GM12892 (cell line): ENCODE measurements at places on chromosomes 3 and 15.

DNA sequence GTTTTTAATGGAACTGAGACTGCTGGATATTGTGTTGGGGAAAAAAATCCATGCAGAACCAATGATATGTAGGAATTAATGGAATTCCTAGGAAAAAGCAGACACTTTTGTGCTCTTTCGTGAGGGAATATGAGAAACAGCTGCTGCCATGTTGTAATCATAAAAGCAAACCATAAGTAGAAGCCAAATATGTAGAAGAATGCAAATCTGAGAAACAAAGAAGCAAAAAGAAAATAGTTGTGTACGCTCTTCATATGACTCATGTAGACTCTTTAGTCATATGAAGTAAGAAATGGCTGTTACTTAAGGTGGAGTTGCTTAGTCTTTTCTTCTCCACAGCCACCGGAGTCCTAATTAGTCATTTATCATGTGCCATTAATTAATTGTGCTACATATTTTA, 298.6 kb upstream of the ZNF717 start:
- no peak for DNase-seq

DNA sequence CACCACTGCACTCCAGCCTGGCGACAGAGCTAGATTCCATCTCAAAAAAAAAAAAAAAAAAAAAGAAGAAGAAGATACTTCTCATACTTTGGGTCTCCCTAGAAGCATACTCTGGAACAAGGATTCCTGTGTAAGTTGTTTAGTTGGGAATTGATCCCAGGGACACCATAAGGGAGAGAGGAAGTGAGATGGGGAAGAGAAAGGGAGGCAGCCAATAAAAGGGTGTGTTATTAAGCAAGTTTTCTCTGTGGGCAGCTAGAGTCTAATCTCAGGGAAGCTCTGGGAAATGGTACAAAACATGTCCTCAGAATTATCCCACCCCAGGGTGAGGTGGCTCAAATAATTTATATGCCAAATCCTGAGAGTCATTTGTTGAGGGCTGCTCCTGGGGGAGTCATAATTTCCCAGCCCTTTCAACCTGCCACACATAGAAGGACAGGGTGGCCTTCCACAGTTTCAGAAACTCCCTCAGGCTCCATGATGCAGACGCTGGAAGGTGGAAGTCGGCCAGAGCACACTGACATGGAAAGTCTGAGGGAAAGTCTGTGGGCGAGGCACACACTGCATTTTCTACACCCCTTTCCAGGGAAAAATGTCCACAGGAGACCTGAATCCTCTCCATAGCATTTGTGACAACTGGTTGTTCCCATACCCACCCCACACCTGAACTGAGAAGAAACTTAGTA, 86.4 kb upstream of the SLC4A7 start:
- DNase-seq, result no peak

DNA sequence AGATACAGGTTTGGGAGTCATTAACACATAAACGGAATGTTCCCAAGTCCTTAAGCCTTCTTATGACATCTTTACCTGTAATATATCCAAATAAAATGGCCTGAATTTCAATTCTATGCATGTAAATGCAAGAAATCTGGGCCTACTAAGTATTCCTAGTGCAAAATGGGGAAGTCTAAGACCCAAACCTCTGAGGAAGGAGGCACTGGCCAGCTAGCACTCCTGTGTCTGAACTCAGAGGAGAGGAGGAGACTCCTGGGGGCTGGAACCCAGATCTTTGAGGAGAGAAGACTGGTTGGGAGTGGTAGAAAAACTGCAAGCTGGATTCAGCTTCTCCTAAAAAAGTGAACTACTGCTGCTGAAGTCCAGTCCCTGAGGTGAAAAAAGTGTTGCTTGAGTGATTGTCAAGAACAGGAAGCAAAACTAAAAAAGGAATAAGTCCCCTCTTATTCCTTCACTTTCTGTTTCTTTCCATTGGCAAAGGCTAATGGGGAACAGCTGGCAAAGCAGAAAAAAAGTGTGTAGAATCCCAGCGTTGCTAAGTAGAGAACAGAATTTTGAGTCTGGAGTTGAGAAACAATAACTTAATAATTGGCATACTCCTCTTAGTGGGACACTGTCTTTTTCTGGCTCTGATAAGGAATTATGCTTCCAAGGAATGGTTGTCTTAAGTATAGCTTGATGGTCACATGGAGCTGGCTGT, 54.8 kb upstream of the ATP2C1 start:
- no peak for DNase-seq

DNA sequence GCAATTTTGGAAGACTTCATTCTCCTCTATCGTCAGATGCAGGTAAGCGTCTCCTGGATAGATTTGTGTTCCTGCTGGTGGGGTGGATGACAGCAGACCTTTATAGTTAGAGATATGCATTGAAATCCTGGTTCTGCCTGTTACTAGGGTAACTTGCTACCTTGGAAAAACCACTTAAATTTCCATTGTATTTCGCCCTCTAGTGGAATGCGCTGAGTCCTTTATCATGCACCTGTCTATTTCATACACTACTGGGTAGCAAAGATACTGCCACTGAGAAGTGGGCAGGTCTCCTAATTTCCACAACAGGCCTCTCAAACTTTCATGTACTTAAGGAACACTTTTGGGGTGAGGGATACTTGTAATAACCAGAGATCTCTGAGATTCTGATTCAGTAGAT, 209.5 kb upstream of the SUCLG2 start:
- DNase-seq, result no peak

- no peak for DNase-seq
These were observed 100.3 kb downstream of the MECOM start for GRCh38 chr3:169562988-169563774.

DNA sequence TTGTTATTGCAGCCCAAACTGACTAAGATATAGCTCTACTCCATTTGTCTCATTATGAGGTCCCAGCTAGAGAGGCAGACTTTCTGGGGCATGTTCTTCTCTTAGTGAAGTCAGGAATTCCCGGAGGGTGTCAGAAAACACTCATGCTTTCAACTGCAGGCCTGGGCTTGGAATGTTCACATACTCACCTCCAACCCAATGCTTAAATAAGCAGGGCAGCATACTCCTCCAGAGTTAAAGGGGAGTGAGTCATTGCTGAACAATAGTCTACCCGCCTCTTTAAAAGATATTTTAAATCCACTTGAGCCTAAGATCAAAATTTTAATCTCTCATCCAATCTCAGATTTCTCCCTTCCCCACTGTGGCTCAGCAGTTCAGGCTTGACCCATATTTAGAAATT, 167.8 kb upstream of the DPH6 start:
- no peak for DNase-seq

GRCh38 chr3:98772022-98772421, 8.9 kb downstream of the ST3GAL6 start:
- no peak for DNase-seq

GRCh38 chr3:187702507-187703033, at the start of gene RTP2:
TSS of gene RTP2 (minus strand) at chr3:187702557. CDS start at chr3:187702128, 429 bp downstream.
- DNase-seq, result no peak

GRCh38 chr3:4750306-4750968, 228.8 kb upstream of the BHLHE40 start:
- no peak for DNase-seq

GRCh38 chr15:60411774-60412425, 14.1 kb upstream of the ANXA2 start:
- DNase-seq, result no peak

DNA sequence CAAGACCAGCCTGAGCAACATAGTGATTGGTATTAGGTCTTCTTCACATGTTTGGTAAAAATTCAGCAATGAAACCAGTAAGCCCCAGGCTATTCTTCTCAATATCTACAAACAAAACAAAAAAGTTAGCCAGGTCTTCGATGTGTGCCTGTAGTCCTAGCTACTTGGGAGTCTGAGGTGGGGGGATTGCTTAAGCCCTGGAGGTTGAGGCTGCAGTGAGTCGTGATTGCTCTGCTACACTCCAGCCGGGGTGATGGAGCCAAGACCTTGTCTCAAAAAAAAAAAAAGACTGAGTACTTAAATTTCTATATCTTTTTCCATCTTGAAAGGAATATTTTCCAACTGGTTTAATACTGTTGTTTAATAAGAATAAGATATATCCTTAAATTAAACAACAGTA, 106.8 kb downstream of the MBNL1 start:
- DNase-seq, result no peak

- no peak for DNase-seq
These were observed 9.9 kb upstream of the PXK start for GRCh38 chr3:58322793-58323192.

DNA sequence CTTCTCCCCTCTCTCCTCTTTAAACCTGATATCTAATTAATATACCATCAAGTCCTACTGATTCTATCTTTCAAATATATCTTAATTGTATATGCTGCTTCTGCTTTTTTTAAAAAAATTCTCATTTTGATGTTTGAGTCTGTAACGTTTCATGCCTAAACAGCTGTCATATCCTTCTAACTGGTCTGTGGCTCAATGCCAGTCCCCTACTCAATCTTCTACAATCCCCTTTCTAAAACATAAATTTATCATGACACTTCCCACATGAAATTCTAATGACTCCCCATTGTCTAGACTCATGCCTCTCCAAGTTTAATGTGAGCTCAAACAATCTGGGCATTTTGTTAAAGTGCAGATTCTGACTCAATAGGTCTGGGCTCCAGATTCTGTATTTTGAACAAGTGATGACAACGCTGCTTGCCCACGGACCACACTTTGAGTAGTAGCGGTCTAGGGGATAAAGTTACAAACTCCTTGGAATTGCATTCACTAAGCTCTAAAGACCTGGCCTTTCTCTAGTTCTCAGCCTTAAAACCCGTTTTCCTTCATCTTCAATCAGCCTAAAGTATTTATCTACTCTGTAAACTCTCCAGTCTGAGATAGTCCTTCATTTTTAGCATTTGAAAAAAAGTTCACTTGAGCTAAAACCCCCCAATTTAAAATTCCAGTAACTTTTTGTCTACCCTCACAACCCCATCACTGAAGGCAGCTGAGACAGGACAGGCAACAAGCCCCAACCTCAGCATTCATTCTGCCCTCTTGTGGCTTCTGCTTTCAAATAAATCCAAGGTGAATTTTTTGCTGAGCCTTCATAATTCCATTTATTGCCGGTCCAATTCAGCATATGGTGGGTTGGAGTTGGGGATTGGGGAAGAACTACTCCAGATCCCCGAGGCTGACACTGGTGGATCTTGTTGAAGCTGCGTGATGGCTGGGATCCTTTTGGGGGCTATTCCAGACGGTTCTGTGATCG, 88.1 kb upstream of the THRB start:
- no peak for DNase-seq

DNA sequence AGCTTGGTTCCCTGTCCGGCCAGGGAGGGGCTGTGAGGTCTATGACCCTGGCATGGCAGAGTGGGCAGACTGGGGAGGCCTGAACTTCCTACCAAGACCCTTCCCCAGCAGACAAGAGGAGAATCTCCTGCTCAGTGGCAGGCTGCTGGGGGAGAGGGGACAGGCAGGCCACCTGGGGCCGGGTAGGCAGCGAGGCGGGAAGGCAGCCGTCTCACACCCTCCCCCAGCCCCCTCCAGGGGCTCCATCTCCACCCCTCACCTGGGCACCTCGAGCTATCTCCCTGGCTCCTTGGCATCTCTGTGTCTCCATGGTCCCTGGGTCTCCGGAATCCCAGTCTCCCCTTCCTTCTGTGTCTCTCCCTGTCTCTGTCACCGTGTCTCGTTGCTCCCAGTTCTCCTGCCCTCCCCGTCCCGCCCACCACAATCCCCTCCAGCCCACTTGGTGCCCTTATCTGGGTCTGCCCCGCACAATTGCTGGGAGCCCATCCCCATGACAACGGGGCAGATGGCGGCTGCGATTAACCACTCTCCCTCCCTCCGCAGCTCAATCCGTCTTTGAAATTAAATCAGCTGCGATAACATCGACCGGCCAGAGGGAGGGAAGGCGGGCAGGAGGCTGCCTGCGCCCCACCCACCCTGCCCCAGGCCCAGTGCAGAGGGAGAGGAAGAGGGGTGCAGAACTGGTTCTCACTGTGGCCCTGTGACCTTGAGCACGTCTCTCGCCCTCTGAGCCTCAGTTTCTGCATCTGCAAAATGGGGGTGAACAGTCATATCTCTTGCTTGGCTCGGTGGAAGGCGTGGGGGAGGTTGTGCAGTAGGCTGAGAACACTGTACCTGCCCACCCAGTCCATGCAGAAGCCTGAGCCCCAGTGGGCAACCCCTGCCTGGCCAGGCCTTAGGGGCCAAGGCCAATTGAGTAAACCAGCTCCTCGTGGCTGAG, 9.6 kb downstream of the DNAJB8 start:
- DNase-seq, result no peak

DNA sequence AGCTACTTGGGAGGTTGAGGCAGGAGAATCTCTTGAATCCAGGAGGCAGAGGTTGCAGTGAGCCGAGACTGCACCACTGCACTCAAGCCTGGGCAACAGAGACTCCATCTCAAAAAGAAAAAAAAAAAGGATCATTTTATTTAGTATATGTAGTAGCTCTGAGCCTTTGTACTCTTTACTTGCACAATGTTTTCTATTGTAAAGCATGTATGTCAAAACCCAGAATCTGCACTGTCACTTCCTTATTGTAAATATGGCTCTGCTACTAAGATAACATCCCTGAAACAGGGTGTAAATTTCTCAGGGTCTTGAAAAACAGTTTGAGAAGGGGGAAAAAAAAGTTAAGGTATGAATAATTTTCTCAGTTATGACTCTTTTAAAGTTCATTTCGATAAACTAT, 35.1 kb downstream of the SLMAP start:
- DNase-seq, result no peak

DNA sequence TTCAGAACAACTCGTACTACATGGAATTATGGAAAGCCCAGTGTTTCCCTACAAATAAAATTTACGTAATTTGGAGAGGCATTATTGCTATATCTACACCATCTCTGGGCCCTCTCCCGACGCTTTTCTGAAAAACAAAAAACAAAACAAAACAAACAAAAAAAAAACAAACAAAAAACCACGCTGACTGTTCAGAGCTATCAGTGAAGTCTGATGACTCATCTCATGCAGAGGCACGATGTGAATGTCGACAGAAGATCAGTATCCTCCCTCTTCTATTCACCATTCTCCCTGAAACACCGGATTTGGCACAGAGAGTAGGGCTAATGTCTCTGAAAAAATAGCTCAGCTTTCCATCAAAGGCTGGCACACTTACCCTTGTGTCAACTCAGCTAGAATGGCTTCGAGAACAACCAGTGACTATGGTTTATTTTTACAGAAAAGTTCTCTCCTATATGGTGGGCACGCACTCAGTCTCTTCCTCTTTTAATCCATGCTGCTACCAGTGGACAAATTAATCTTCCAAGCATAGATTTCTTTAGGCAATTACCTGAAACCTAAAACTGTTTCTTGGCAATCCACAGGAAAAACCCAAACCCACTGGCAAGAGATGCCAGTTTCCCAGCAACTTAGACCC, 1.5 kb downstream of the CRBN start:
- no peak for DNase-seq

GRCh38 chr3:40847551-40847992, 322.8 kb downstream of the ZNF621 start:
- no peak for DNase-seq

DNA sequence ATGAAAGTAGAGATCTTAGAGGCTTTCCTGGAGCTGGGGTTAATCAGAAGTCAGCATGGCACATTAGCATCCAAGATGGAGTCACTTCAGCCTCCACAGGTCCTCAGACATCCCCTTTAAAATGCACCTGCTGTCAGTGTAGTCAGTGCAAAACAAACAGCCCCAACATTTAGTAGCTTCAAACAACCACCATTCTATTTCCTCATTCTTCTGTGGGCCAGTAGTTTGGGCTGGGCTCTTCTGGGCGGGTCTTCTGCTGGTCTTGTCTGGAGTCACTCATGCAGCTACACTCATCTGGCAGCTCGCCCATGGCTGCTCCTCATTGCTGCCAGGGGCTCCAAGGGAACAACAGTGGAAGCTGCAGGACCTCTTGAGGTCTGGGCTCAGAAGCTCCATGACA, 99.9 kb downstream of the TLE3 start:
- no peak for DNase-seq

GRCh38 chr15:52445954-52446353, 82.7 kb downstream of the MYO5A start:
- DNase-seq, result no peak
